Nephron progenitor cell (in vitro differentiated cells): ENCODE measurements at places on chromosomes 5 and 9.

GRCh38 chr9:130782886-130783530 lies 52.0 kb upstream of the ABL1 start:
- no peak for DNase-seq

DNA sequence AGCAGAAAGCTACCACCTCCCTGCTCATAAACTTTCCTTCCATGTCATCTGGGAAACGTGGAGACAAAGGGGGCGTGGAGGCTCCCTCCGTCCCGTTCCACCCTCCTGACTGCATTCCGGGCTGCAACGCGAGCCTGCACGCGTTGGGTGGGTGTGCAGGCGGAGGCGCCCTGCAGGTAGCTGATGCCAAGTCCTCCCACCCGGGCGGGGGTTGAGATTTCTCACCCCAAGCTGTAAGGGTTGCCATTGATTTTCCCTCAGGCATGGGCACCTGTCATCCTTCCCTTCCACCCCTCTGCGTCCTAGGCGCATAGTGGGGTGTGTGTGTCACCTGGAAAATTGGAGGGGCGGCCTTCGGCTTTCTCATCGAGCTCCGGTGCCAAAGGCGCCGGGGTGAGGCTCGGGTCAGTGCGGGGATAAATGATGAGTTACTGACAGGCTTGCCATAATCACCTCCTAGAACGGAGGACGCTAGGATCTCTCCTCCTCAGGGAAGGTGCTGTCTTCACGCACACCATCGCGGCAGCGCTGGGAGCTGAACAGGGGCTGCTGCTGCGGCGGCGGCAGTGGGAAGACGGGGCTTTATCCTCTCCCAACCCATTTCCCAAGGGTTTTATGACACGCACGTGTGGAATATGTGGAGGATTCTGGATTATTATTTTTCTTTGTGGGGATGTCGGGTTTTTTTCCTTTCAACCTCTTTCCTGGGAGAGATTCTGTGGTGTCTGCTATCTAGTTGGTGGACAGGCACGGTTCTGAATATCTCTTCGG lies 973 bp downstream of the PLPPR1 start:
- peak; percentile 22 for DNase-seq

GRCh38 chr9:83935276-83935935 lies 14.2 kb upstream of the KIF27 start:
- DNase-seq, result no peak

- DNase-seq, result no peak
These were observed 131.2 kb upstream of the PLCXD3 start for GRCh38 chr5:41641621-41642020.

DNA sequence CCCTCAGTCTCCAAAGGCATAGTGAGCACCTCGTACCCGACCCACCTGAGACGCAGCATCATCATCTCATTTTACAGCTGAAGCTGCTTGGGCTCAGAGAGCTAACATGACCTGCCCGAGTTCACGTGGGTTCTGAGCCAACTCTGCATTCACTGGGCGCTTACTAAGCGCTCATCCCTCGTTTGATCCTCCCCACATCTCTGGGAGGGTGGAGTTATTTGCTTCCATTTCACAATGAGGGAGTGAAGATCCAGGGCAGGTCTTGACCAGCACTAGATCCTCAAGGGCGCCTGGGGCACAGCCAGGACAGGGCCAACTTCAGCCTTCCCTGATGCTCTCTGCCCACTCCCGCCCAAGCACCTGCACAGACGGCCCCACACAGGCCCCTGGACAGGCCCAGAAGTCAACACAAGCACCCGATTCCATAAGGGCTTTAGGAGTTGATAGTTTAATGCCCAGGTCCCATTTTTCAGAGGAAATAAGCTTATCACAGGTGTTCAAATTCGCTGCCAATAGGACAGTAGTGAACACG lies 80.8 kb downstream of the HRH2 start:
- no peak for DNase-seq

- no peak for DNase-seq
These were observed 602.9 kb downstream of the CSNK1G3 start for GRCh38 chr5:124114911-124115310.

GRCh38 chr5:14481349-14481748 lies 100.2 kb upstream of the OTULINL start:
- DNase-seq, result no peak

DNA sequence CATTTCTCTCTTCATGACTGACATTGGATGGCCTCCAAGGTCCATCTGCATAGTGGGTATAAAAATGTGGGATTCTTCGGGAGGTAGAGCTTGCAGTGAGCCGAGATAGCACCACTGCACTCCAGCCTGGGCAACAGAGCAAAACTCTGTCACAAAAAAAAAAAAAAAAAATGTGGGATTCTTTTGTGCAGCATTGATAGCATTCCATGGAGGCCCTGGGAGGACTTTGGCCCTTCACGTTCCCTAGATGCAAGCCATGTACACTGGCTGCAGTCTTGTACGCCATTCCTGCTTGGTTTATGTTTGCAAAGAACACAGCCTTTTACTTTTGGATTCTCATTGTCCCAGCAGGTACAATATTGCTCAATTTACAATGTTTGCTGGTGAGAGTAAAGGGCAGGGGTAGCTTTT lies 157.8 kb downstream of the SLCO4C1 start:
- no peak for DNase-seq

- DNase-seq, result no peak
These were observed 60.1 kb upstream of the GNE start for GRCh38 chr9:36318212-36318802.

- peak; percentile 20 for DNase-seq
These were observed 37.9 kb downstream of the CYFIP2 start for GRCh38 chr5:157303667-157304327.

GRCh38 chr5:93603078-93603792 lies 20.2 kb downstream of the NR2F1 start:
- DNase-seq, result no peak

GRCh38 chr9:68872026-68872501 lies 141.8 kb downstream of the PRKACG start:
- no peak for DNase-seq

DNA sequence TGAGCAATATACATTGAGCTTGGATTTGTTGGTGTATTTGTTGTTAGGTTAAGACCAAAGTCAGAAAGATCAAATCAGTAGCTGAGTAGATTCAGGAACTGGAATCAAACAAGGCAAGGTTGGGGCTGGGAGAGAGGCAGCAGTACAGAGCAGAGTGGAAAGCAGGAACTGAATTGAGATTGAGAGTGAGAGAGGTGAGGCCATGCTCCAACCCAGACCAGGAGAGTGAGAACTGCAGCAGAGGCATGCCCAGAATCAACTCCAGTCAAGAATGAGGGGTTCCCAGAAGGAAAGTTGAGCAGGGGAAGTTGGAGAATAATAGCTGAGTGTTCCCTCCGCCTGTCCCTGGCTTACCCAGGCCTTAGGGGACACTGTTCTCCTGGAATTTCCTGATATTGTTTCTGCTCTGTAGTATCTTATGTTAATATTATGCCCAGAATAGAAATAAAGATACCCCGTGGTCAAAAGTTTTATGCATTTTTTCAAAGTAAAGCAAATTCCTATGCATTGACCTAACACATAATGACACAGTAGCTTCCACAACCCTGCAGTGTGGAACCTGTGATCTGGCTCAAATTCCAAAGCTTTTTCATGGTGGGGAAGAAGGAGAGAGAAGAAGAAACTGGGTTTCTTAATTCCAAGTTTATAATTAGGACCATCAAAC lies 82.7 kb downstream of the SV2C start:
- DNase-seq, result no peak

GRCh38 chr5:23445573-23445972 lies 61.8 kb upstream of the PRDM9 start:
- DNase-seq, result no peak

GRCh38 chr5:42993516-42994245 lies 46.4 kb downstream of the ANXA2R start:
- DNase-seq, result no peak

DNA sequence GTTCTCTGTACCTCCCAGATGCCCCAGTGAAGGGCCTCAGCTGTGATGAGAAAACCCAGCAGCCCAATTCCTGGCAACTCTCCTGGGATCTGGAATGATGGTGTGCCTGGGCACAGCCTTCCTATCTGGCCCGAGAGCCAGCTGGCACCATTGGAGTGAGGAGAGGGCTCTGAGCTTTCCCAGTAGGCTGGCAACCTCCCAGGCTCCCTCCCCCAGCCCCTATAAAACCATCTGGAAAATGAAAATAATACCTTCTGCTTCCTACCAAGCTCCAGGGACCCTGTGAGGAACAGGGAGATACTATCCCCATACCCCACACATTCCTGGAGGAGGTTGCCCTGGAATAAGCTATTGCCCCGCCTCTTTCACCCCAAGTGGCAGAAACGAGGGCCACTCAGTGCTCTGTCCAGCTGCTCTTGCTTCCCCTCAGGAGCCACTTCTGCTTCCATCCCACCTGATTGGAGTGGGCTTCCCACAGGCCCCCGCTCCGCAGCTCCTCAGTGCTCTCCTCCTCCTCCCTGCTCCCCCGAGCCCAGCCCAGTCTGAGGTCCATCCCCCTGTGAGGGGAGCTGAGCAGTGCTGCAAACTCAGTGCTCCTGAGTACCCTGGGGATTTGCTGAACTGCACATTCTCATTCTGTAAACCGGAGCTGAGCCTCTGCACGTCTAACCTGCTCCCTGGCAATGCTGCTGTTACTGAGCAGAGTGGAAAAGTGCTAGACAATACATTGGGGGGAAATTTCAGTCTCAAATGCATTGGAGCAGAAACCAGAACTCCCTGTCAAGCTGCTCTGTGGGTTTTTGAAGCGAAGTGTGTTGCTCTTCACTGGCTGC lies 74.7 kb downstream of the THBS4 start:
- peak; percentile 40 for DNase-seq

GRCh38 chr5:93274291-93274690 lies 306.7 kb downstream of the NR2F1-AS1 start:
- DNase-seq, result no peak

DNA sequence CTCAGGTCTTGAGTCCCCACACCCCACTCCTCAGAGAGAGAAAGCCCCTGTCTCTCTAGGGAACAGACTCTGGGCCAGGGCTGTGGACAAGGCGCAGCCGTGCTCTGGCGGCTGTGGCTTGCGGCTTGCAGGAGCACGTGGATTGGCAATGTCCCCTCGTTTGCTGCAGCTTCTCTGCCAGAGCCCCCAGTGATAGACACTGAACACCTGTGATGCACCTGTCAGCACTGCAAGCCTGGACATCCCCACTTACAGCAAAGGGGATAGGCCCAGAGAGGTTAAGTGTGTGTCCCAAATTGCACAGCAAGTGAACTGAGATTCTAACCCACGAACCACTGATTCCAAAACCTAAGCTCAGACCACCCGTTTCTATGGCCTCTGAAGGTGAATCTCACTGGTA lies 7.0 kb downstream of the GFI1B start:
- DNase-seq, result no peak

DNA sequence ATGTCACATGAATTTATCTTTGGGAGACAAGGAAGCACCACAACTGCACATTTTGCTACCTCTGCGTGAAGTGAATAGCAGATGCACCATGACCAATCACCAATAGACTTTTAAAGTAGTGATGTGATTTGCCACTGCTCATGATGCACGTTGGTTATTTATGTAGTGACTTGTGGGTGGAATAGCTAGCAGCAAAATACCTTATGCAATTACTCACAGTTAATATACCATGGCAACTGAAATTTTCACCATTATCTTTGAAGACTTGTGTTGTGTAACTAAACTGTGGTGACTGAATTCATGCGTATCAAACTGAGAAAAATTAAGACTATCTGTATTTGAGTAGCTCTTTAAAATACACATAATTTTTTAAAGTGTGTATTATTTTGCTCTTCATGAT lies 46.2 kb upstream of the TUSC1 start:
- DNase-seq, result no peak

GRCh38 chr5:7894860-7895259 lies 25.9 kb downstream of the MTRR start:
- DNase-seq, result no peak

- DNase-seq, result no peak
These were observed 37.5 kb upstream of the SH3TC2 start for GRCh38 chr5:149100331-149100730.

DNA sequence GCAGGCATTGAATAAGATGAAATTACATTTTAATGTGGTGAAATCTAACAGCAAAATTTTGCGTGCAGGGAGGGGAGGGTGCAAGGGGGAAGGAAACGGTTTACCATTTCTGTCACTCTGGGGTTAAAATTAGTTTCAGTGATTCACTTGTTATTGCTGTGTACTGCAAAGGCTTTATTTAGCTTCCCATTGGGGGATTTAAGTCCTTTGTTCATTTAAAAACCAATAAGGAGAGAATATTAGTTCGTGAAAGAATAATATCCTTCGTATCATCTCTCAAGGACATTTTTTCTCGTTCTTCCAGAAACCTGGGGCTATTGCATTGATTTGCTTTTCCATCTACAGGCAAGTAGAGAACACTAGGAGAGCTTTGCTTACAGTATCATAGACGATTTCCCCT lies 667.8 kb upstream of the RGMB start:
- no peak for DNase-seq

DNA sequence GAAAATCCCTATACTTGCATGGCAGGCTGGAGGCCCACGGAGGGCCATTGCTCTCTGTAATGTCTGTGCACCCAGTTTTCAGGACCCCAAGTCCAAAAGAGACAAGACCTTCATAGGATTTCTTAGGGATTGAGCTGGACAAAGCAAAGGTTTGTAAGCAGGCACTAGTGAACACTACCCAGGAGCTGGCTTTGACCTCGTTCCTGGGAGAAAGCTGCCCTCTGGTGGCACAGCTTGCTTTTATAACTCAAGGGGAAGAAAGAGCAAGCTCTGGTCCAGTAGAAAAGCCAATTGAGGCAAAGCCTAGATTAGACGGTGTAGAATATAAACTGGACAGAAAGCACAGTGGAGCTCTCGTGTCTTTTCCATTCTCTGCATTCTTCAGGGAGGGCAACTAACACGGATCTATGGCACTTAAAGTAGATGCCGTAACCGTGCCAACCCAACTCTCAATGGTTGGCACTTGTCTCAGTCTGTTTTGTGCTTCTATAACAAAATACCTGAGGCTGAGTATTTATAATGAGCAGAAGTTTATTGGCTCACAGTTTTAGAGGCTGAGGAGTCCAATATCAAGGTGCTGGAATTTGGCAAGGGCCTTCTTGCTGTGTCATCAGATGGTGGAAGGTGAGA lies 7.9 kb downstream of the GABRP start:
- DNase-seq, result peak; percentile 68

- no peak for DNase-seq
These were observed 108.2 kb upstream of the MPDZ start for GRCh38 chr9:13387734-13388067.

- no peak for DNase-seq
These were observed 30.6 kb downstream of the SNX2 start for GRCh38 chr5:122805481-122805880.

DNA sequence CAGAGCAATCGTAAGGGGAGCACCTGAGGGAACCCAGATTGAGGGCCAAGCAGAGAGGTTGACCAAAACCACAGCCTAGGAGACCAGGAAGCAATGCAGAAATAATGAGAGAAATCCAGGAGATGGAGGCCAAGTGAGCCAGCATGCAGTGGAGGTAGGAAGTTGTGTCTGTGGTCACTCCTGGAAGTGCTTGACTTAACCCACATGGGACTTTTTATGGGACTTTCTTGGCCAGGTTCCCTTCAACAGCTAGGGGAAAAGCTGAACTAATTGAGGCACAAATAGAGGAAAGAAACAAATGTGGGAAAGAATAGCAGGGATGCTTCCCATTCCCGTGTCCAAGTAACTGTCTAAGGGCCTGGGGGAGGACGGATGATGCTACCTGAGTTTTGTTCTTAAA lies 293.2 kb upstream of the CLINT1 start:
- DNase-seq, result no peak

- no peak for DNase-seq
These were observed 384.5 kb upstream of the PIK3R1 start for GRCh38 chr5:67831048-67831447.
